ENCODE measurements at places on chromosomes 13 and 19. TPM values are rescaled to one million over a fixed set of nuclear protein-coding genes. Genes with fewer than 3 reads are reported as not detected.

- no peaks in the 10 kb centered on the region for H3K36me3 ChIP-seq
- H3K4me1 ChIP-seq: peaks cover 5% of the 10 kb centered on the region
- no peak for DNase-seq
- H3K27me3 ChIP-seq: no peaks in the 10 kb centered on the region
- H3K27ac ChIP-seq: no peak overlapping the region
These were observed 3.8 kb downstream of the LGI4 start for GRCh38 chr19:35130761-35131720.

The CACNG6 gene
- not detected for total RNA-seq

The KIR2DL3 gene
- 1.2 TPM for total RNA-seq

The ABHD13 gene
- total RNA-seq: 5.8 TPM

DNA sequence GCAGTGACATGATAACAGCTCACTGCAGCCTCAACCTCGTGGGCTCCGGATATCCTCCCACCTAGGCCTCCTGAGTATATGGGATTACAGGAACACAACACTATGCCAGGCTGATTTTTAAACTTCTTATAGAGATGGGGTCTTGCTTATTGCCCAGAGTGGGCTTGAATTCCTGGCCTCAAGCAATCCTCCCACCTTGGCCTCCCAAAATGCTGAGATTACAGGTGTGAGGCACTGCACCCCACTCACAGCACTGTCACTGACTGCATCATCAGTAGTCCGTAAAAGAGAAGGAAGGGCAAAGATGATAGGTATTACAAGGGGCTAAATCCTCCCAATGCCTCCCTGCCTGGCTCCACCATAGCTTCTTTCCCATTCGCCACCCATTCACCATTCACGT, 4.1 kb downstream of the RHPN2 start:
- DNase-seq: no peak
- H3K36me3 ChIP-seq: no peaks in the 10 kb centered on the region
- no peak overlapping the region for H3K27ac ChIP-seq
- H3K4me3 ChIP-seq: no peak overlapping the region
- peaks cover 17% of the 10 kb centered on the region for H3K27me3 ChIP-seq

The PPM1N gene
- 4.3 TPM for total RNA-seq
